Epithelial cell of umbilical artery (primary cell): ENCODE measurements at places on chromosomes 7 and 10. TPM values are rescaled to one million over a fixed set of nuclear protein-coding genes. Genes with fewer than 3 reads are reported as not detected.

Gene OR13A1
- not detected in 2 replicates for total RNA-seq

Gene ANXA11
- total RNA-seq = 22.7 and 30.7 TPM in 2 replicates

Gene BCCIP
- total RNA-seq = 69.5 and 98.6 TPM in 2 replicates

Gene ATOH7
- total RNA-seq = 0.15 TPM in 1 of 2 replicates, not detected in the other

Gene IL6
- 7.8 and 16.3 TPM in 2 replicates for total RNA-seq

Gene HACD1
- total RNA-seq = 21.4 and 31.3 TPM in 2 replicates

Gene OR2A42
- not detected in 2 replicates for total RNA-seq

Gene CUZD1
- 0.91 and 0.97 TPM in 2 replicates for total RNA-seq

Gene CNPY4
- total RNA-seq = 30.5 and 50.3 TPM in 2 replicates

Gene TES
- 117 and 146 TPM in 2 replicates for total RNA-seq

Gene EVX1
- total RNA-seq = not detected in 2 replicates

Gene DMBT1
- under 0.01 TPM in 1 of 2 replicates, not detected in the other for total RNA-seq

Gene GBX1
- total RNA-seq = not detected in 2 replicates

Gene PTF1A
- total RNA-seq = not detected in 2 replicates

Gene SFRP4
- not detected in 2 replicates for total RNA-seq

Gene CAMK1D
- 0.32 and 0.76 TPM in 2 replicates for total RNA-seq

Gene LEP
- not detected in 2 replicates for total RNA-seq

Gene ZNF777
- total RNA-seq = 2.9 and 3.3 TPM in 2 replicates

Gene GPNMB
- 0.32 and 1.7 TPM in 2 replicates for total RNA-seq

Gene IRF5
- total RNA-seq = 0.32 and 1.7 TPM in 2 replicates

Gene STEAP1B
- 51.3 and 124 TPM in 2 replicates for total RNA-seq

Gene LOXL4
- total RNA-seq = 0.32 and 2.6 TPM in 2 replicates

Gene TMEM120A
- 27.2 and 31.8 TPM in 2 replicates for total RNA-seq

Gene LLCFC1
- not detected in 2 replicates for total RNA-seq

Gene SOSTDC1
- not detected in 2 replicates for total RNA-seq

Gene ELFN1
- 0.15 and 3.9 TPM in 2 replicates for total RNA-seq

Gene PHF14
- 33.5 and 38.9 TPM in 2 replicates for total RNA-seq

Gene ASZ1
- total RNA-seq = not detected in 2 replicates

Gene COX15
- 37.7 and 54.6 TPM in 2 replicates for total RNA-seq

Gene SLC25A13
- total RNA-seq = 27.3 and 27.8 TPM in 2 replicates

Gene RBP4
- total RNA-seq = not detected in 2 replicates

Gene ITIH5
- total RNA-seq = not detected in 2 replicates

Gene PIP
- not detected in 2 replicates for total RNA-seq

Gene LIPK
- not detected in 2 replicates for total RNA-seq

Gene CLCN1
- total RNA-seq = not detected in 2 replicates

Gene ARHGEF5
- 0.76 and 0.97 TPM in 2 replicates for total RNA-seq

Gene MSMB
- not detected in 2 replicates for total RNA-seq

Gene GIMAP1
- total RNA-seq = 14.9 and 20.5 TPM in 2 replicates

Gene NSUN6
- 4.9 and 6.5 TPM in 2 replicates for total RNA-seq

Gene IGF2BP3
- total RNA-seq = 129 and 161 TPM in 2 replicates

Gene BAIAP2L1
- total RNA-seq = under 0.01 TPM in 1 of 2 replicates, not detected in the other

Gene NME8
- total RNA-seq = not detected in 2 replicates

Gene WNT16
- not detected in 2 replicates for total RNA-seq

Gene ARMS2
- total RNA-seq = 0.65 TPM in 1 of 2 replicates, not detected in the other

Gene TMEM213
- total RNA-seq = not detected in 2 replicates

Gene OR6B1
- total RNA-seq = not detected in 2 replicates

Gene SMKR1
- total RNA-seq = 0.46 TPM in 1 of 2 replicates, not detected in the other

Gene PLAC9
- 2.9 and 4.9 TPM in 2 replicates for total RNA-seq

Gene GPR37
- total RNA-seq = 1.2 and 6.2 TPM in 2 replicates

Gene TMEM229A
- total RNA-seq = not detected in 2 replicates

Gene CRYGN
- not detected in 2 replicates for total RNA-seq

Gene TAS2R41
- not detected in 2 replicates for total RNA-seq

Gene PHKG1
- total RNA-seq = not detected in 2 replicates

Gene GJD4
- not detected in 2 replicates for total RNA-seq

Gene KLHDC10
- total RNA-seq = 19.8 and 33.0 TPM in 2 replicates
